ENCODE measurements at places on chromosomes 5 and 9.
A peak's percentile ranks its signal among the peaks of the same experiment; 100 is the strongest.

DNA sequence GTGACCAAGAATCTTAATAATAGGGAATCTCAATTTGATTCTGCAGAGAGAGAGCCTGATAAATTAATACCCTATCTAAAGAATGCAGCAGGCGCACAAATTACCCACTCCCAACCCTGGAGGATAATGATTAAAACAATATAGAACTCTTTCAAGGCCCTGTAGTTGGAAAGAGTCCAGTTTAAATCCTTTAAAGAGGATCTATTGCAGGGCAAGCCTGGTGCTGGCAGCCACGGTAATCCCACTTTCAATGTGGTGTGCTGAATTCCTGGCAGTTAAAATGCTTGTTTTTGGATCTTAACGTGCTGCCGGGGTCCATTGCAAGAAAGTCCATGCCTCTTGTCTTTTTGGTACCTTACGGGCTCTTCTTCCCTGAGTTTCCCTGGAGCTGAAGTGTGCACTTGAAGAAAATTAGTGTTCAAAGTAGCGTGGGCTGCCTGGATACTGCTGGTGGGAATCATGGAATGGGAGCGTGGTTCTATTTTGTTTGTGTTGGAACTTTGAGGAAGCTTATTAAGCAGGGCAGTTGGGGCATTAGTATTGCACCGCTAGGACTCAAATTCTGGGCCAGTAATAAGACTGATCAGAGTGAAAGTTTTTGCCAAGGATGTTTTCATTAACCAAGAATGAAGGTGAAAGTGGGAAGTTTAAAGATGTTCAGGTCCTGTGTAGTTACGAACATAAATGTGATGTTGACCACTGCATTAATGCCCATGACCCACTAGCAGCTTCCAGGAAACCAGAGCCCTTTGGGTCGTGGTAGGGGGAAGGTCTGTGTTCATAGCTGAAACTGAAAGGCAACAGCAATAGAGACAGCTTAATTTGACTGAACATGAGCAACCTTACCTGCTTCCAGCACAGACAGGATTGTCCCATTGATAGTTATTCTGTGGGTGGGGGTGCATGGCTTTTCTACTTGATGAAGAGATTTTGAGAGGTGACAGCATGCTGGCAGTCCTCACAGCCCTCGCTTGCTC is 20.8 kb downstream of the MARCHF6 start:
- H3K27ac ChIP-seq = peak overlapping the region; percentile 27
- H3K4me3 ChIP-seq = no peak overlapping the region
- peaks cover 29% of the 10 kb centered on the region for H3K36me3 ChIP-seq
- peaks cover 67% of the 10 kb centered on the region for H3K4me1 ChIP-seq

GRCh38 chr9:88534456-88535225 is at the start of gene NXNL2:
TSS of gene NXNL2 (plus strand) at chr9:88535178. CDS start at chr9:88535435, 257 bp downstream.
- no peak within 1 kb of the TSS for H3K27ac ChIP-seq
- peaks cover 5% of the 10 kb centered on the region for H3K4me1 ChIP-seq
- H3K36me3 ChIP-seq = no peaks in the 10 kb centered on the region
- no peak for DNase-seq

DNA sequence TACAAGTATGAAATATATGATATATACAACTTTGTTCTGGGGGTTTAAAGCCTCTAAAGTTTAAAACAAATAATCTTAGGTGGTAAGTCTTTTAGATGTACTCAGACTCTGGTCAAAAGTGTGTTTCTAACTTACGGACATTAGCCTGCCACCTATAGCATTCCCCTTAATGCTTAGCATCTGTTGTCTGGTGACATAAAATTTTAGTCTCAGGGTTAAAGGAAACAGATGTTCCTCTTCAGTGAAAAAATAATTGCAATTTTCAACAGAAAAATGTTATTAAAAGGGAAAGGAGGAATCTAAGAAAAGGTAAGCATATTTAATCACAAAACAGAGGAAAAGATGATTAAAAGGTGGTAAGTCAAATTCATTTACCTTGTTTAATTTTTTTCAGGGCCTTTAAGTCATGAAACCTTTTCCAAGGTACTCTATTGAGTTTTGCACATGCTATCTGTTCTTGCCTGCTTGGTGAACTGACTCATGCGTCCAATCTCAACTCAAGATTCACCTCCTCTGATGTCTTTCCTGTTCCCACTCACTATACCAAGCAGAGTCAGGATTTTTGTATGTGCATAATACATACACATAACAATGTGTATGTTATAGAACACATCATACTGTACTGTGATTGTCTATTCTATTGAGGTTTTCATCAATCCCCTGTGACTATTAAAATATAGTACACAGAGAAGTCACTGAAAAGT is 7.9 kb downstream of the TMEM167A start:
- H3K36me3 ChIP-seq = peaks cover 1% of the 10 kb centered on the region
- H3K27ac ChIP-seq = no peak overlapping the region
- DNase-seq = no peak
- no peaks in the 10 kb centered on the region for H3K27me3 ChIP-seq
- no peak overlapping the region for H3K4me3 ChIP-seq

GRCh38 chr5:56681346-56681745 is 134.0 kb upstream of the MAP3K1 start:
- H3K27me3 ChIP-seq = no peaks in the 10 kb centered on the region
- H3K4me1 ChIP-seq = no peaks in the 10 kb centered on the region
- H3K4me3 ChIP-seq = no peak overlapping the region
- no peak overlapping the region for H3K27ac ChIP-seq
- H3K36me3 ChIP-seq = no peaks in the 10 kb centered on the region

- no peaks in the 10 kb centered on the region for H3K4me1 ChIP-seq
- no peaks in the 10 kb centered on the region for H3K36me3 ChIP-seq
- H3K27ac ChIP-seq = no peak overlapping the region
- no peak overlapping the region for H3K4me3 ChIP-seq
- peak; percentile 10 for DNase-seq
- H3K27me3 ChIP-seq = peaks cover 71% of the 10 kb centered on the region
These were observed 35.9 kb upstream of the UNC5A start for GRCh38 chr5:176774216-176775171.

DNA sequence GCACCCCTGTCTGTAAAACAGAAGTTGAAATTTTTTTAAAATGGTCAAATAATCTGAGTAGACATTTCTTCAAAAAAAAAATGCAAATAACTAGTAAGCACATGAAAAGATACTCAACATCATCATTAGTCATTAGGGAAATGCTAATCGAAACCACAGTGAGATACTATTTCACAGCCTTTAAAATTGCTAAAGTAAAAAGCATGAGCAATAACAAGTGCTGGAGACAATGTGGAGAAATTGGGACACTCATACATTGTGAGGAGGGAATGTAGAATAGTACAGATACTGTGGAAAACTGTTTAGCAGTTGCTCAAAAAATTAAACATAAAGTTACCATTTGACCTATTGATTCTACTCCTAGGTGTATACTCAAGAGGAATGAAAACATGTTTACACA is 58.4 kb upstream of the RUSC2 start:
- H3K27ac ChIP-seq = no peak overlapping the region
- H3K27me3 ChIP-seq = peaks cover 56% of the 10 kb centered on the region
- no peak for DNase-seq
- no peaks in the 10 kb centered on the region for H3K4me1 ChIP-seq
- no peaks in the 10 kb centered on the region for H3K36me3 ChIP-seq

- H3K4me3 ChIP-seq = no peak overlapping the region
- no peaks in the 10 kb centered on the region for H3K36me3 ChIP-seq
- no peak for DNase-seq
- no peaks in the 10 kb centered on the region for H3K4me1 ChIP-seq
These were observed 301.8 kb upstream of the TRPC7 start for GRCh38 chr5:136666970-136667620.

DNA sequence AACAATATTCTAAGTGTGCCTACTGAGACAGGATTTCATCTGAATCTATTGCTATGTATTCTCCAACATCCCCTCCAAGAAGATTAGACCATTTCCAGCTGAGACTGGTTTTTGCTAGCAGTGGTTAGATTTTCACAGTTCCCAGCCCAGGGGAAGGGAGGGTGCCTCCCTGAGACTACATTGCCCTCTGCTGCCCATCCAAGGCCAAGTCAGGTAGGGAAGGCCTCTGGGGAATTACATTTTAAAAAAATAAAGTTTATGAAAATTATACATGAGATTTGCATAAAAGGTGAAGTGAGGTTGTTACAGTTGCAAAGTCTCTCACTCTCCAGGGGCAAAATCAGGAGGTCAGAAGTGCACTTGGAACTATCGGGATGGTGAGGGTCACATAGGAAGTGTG is 28.0 kb upstream of the SYK start:
- H3K4me1 ChIP-seq = no peaks in the 10 kb centered on the region
- DNase-seq = no peak

GRCh38 chr5:126883564-126884245 is 106.8 kb downstream of the LMNB1 start:
- no peaks in the 10 kb centered on the region for H3K36me3 ChIP-seq
- H3K27me3 ChIP-seq = no peaks in the 10 kb centered on the region

- H3K27ac ChIP-seq = no peak overlapping the region
- H3K27me3 ChIP-seq = no peaks in the 10 kb centered on the region
- no peak for DNase-seq
- no peaks in the 10 kb centered on the region for H3K4me1 ChIP-seq
- no peaks in the 10 kb centered on the region for H3K36me3 ChIP-seq
These were observed 687.6 kb upstream of the MEF2C start for GRCh38 chr5:89570557-89570956.

GRCh38 chr5:101838435-101838834 is 457.6 kb downstream of the SLCO4C1 start:
- H3K36me3 ChIP-seq = no peaks in the 10 kb centered on the region
- no peaks in the 10 kb centered on the region for H3K4me1 ChIP-seq
- H3K27ac ChIP-seq = no peak overlapping the region

- no peaks in the 10 kb centered on the region for H3K36me3 ChIP-seq
- no peak for DNase-seq
- H3K27me3 ChIP-seq = no peaks in the 10 kb centered on the region
- H3K4me1 ChIP-seq = no peaks in the 10 kb centered on the region
These were observed 59.6 kb upstream of the CNTLN start for GRCh38 chr9:17075146-17075757.

DNA sequence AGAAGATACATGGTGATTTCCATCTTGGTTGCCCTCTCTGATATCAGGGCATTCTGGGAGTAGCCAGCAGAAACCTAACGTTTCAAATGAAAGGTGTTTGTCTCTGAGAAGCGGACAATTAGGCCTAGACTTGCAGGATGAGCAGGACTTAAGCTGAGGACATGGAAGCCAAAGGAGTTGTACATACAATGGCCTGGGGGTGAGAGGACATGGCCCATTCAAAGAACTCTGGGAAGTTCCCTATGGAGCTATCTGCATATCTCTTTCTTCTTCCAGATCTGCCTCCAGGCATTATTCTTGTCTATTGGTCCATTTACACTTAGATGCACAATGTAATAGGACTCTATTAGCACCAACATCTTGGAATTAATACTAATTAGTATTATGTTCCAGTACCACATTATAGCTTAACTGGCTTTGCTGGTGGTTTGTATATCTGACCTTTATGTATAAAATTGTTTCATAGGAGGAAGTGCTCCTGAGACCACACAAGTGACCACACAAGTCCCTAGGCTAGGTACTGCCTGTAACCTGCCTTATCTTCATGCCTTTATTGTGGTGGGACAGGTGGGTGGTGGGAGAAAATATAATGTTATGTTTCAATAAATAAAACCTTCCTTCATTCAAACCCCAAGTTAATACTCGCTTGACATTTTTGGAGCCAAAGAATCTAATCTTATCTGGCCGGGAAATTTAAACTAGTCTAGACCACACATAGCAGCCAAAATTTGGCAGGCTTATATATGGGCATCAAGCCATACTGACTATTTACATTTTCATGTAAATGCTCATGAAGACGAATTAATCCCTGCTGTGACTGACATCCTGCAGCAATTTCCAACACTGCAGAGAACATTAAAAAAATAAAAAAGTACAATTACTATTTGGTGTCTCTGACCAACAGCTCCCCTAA is 52.1 kb upstream of the EQTN start:
- DNase-seq = no peak
- H3K27ac ChIP-seq = no peak overlapping the region
- no peaks in the 10 kb centered on the region for H3K36me3 ChIP-seq
- H3K4me1 ChIP-seq = peaks cover 6% of the 10 kb centered on the region
- H3K27me3 ChIP-seq = no peaks in the 10 kb centered on the region

DNA sequence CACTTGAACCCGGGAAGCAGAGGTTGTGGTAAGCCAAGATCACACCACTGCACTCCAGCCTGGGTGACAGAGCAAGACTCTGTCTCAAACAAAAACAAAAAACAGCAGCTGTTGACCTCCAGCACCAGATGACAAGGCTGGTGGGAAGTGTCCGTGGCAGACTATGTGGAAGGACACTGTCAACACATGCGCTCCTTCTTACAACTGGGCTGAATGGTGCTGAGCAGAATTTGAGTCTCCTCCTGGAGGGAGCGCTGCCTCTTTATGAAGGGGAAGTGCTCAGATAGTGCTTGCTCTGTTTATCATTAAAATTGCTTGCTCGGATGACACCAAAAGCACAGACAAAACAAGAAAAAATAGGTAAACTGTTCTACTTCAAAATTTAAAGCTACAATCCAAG is 9.2 kb upstream of the CFAP157 start:
- H3K27ac ChIP-seq = no peak overlapping the region
- no peaks in the 10 kb centered on the region for H3K27me3 ChIP-seq
- H3K36me3 ChIP-seq = peaks cover 4% of the 10 kb centered on the region

GRCh38 chr5:143758750-143759149 is 53.2 kb upstream of the HMHB1 start:
- H3K36me3 ChIP-seq = peaks cover 1% of the 10 kb centered on the region
- no peak overlapping the region for H3K4me3 ChIP-seq
- no peaks in the 10 kb centered on the region for H3K27me3 ChIP-seq
- no peak overlapping the region for H3K27ac ChIP-seq

- H3K27me3 ChIP-seq = no peaks in the 10 kb centered on the region
- H3K36me3 ChIP-seq = peaks cover 3% of the 10 kb centered on the region
- no peak for DNase-seq
- no peak overlapping the region for H3K27ac ChIP-seq
- no peaks in the 10 kb centered on the region for H3K4me1 ChIP-seq
- H3K4me3 ChIP-seq = no peak overlapping the region
These were observed 39.6 kb upstream of the IDNK start for GRCh38 chr9:83583151-83584014.

GRCh38 chr5:42993516-42994245 is 46.4 kb downstream of the ANXA2R start:
- H3K4me1 ChIP-seq = peaks cover 44% of the 10 kb centered on the region
- H3K4me3 ChIP-seq = peak overlapping the region; percentile 93
- DNase-seq = peak; percentile 51
- H3K27me3 ChIP-seq = no peaks in the 10 kb centered on the region
- H3K27ac ChIP-seq = peak overlapping the region; percentile 99

- no peak for DNase-seq
- no peak overlapping the region for H3K27ac ChIP-seq
- no peaks in the 10 kb centered on the region for H3K4me1 ChIP-seq
- H3K27me3 ChIP-seq = peaks cover 8% of the 10 kb centered on the region
These were observed 42.3 kb upstream of the MOCS2 start for GRCh38 chr5:53151713-53152458.

DNA sequence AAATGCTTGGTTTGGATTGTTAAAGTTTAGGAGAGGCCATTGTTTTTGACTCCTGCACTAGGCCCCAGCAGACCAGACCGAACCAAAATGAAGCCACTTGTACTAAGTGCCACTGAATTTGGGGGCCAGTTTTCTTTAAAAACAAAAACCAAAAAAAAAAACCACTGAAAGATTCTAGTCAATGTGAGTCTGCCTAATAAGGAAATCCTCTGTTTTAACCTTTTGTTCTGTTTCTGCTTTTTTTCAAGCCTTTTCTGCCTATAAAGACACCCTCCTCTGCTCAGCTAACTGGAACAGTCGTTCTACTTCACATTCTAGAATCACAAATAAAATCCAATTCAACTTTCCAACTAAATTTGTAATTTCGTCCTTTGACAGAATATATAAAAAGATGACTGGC is 64.9 kb downstream of the SERINC5 start:
- H3K4me3 ChIP-seq = no peak overlapping the region
- H3K27ac ChIP-seq = peak overlapping the region; percentile 82
- no peak for DNase-seq
- peaks cover 6% of the 10 kb centered on the region for H3K36me3 ChIP-seq

All from central memory CD8-positive, alpha-beta T cell (primary cell).